Right forelimb (tissue), 1 donor: ENCODE measurements at places on chromosomes 6 and 20.

DNA sequence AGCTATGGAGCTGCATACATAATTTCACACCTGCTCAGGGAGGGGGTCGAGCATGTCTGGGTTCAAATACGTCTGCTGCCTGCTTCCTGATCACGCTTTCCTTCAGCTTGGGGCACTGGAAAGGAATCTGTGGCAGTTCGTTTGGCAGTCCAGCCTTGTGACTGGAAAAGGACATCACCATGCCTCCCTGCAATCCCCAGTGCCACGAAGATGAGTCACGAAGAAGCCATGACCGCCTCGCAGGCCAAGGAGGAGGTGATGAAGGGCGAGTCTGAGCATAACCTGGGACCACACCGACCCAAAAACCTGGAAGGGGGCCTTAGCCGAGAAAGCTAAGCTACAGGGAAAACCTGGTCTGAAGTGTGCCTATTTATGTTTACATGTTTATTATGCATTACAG is 13.1 kb downstream of the JAG1 start:
- DNase-seq: no peak

DNA sequence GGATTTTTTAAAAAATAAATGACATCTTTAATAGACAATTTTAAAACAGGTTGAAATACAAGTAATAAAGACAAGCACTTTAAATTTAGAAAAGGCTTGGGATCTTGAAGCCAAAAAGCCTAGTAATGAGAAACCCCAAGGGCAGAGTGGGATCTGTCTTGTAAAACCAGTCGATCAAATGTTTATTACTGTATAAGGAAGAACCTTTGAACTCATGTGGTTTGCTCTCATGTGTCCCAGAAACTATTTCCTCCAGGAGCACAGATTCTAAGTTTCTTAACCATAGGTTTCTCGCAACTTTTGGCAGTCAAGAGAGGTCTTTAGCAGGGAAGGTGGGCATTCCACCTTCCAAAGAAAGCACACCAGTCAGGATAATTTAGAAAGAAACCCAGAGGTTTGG is 541.7 kb upstream of the BTBD3 start:
- DNase-seq: no peak

DNA sequence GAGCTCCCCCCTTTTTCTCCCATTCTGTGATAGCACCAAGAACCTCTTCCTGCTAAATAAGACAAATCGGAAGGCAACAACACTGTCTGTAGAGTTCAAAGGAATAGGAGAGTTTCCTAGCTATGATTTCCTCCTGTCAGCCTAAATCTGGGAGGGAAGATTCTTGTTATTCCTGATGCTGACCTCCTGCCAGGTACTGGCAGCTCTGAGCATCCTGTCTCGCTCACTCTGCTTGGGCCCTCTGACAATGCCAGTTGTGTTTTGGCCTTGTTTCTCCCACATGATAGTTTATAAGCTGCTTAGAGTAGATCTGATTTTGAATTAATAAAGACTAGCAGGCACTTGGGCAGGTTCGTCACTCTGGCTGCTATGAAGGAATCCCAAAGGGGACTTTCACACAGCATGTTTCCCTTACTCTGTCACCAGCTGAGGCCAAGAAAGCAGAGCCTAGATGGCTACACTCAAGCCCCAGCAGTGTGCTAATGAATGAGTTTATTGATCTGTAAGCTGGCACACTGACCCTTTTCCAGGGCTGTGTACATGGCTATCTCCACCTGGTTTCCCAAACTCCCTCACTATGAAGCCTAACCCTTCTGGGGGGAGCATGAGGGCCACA is 52.3 kb downstream of the UQCC1 start:
- DNase-seq: no peak

- DNase-seq: no peak
Measured at GRCh38 chr6:143612186-143612585, 65.6 kb upstream of the PHACTR2 start.

DNA sequence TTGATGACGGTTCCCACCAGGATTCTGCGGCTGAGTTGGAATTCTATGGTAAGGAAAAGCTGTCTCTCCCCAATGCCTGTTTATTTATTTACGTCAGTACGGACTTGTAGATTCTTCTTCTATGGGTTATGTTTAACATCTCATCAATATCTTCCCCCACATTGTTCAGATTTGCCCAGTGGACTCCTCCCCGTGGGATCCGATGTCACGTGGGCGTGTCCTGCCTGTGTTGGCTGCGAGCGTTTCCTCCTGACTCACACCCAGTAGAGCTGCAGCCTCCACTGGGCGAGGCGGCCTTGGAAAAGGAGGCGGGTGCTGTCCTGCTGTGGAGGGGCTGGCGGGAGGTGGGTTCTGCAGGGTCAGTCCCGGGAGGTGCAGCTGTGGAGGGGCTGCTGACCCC is 46.8 kb upstream of the SLCO4A1 start:
- DNase-seq: no peak

- DNase-seq: no peak
Measured at GRCh38 chr6:100657678-100658330, 193.1 kb upstream of the SIM1 start.

- no peak for DNase-seq
Measured at GRCh38 chr20:5919626-5920544, 30.4 kb downstream of the TRMT6 start.

DNA sequence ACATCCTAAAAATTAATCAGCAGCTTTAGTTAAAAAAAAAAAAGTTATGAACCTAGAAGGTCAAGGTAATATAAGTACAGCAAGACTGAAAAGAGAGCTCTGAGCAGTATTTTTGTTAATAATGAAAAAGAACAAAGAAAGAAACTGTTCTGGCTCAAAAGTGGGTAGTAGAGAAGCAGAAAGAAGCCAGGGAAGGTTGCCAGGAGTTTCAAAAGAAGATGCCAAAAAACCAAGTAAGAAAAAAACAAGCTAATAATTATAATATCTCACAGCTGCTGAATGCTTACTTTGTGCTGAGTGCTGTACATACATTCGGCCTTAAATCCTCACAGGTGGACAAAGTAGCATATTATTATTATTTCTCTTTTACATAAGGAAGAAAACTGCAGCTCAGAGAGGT is 31.9 kb downstream of the NRSN1 start:
- DNase-seq: no peak

DNA sequence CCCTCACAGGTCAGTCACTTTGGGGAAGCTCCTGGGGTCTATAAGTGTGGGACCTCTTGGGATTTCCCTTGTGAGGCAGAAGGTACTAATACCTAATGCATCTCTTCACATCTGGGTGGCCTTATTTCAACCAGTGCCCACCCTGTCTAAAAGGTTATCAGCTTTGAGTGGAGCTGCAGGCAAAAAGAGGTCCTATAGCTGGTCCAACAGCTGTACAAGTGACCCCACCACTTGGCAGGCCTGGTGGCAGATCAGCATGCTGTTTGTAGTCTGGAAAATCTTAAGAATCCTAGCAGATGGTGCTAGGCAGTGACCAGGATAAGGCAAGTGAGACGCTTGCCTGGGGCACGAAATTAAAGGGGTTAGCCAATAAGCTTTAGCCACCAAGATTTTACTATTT is 51.6 kb upstream of the GTSF1L start:
- DNase-seq: no peak

GRCh38 chr6:41040101-41040939 is 1.3 kb upstream of the UNC5CL start:
- no peak for DNase-seq

DNA sequence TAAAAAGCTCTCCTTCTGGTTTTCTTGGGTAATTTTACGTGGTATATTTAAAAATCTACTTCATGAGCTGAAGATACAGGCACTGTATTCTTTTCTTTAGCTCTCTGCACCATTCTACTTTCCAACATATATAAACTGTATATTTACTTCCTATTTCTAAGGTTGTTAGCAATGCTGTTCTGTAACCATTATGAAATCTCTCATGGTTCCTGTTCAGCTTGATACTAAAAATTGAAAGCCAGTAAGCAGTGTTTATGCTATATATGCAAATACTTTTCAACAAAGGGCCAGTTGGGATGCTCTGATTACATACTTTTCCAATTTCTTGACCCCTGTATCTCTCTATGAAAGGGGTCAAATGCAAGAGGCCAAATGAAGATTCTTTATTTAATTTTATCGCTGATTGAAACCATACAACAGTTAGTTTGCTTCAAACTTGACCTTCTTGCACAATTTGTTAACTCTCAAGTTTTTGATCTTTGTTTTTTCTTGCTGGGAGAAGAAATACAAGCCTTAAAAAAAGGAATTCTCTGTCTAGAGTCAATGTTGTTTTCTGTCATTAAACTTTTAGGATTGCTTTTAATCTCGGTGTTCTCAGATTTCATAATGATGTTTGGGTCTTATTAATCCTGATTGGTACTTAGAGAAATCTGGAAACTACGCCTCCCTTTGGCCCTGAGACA is 223.2 kb downstream of the PRL start:
- DNase-seq: no peak

- no peak for DNase-seq
Measured at GRCh38 chr6:80541181-80541580, 434.7 kb downstream of the BCKDHB start.

DNA sequence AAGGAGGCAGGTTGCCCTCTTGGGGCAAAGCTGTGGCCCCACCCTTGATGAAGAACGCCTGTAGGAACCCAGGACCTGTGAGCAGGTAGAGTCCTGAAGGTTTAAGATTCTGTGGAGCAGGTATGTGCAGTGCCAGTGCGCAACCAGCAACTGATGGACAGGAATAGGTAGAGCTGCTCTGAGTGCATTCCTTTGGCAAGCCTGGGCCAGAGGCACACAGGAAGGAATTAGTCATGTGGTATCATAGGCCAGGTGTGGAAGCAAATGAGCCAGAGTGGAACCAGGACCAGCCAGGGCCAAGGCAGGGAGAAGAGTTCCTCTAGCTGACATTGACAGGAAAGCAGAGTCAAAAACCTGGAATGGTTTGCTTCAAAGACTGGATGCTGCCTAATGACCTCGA is 1.4 kb upstream of the KHDC1 start:
- no peak for DNase-seq
